ENCODE measurements at places on chromosomes 7 and 10. TPM values are rescaled to one million over a fixed set of nuclear protein-coding genes. Genes with fewer than 3 reads are reported as not detected.
A peak's percentile ranks its signal among the peaks of the same experiment; 100 is the strongest.

DNA sequence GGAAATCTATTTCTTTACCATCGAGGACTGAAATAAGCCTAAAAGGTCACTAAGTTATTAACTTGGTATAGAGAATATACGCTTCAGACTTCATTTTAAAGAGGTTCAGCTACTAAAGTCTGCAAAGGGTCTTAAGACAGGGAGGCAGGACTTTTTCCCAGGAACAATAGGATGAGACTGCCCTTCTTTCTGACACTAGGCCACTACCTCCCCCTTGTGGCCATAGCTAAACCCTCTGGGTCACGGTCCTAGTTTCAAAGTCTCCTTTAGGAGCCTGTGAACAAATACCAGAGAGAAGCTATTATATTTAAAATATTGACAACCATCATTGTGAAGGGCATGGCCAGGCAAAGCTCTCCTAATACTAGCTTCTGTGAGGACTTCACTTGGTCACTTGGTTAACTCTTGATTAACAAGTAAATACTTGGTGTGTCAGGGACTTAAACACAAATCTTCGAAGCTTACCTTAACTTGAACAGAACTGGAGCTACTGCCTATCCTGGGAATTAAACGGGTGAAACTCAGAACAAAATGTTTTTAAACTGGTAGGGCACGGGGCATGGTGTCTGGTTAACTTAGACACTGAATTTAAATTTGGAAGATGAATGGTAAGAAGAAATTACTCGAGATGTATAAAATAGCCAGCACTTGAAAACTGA is 75.6 kb downstream of the CCDC6 start:
- DNase-seq, result peak; percentile 32

MOGAT3 gene
- not detected for total RNA-seq

GRCh38 chr10:20485554-20485953 is 411.6 kb downstream of the NEBL start:
- DNase-seq, result no peak

DNA sequence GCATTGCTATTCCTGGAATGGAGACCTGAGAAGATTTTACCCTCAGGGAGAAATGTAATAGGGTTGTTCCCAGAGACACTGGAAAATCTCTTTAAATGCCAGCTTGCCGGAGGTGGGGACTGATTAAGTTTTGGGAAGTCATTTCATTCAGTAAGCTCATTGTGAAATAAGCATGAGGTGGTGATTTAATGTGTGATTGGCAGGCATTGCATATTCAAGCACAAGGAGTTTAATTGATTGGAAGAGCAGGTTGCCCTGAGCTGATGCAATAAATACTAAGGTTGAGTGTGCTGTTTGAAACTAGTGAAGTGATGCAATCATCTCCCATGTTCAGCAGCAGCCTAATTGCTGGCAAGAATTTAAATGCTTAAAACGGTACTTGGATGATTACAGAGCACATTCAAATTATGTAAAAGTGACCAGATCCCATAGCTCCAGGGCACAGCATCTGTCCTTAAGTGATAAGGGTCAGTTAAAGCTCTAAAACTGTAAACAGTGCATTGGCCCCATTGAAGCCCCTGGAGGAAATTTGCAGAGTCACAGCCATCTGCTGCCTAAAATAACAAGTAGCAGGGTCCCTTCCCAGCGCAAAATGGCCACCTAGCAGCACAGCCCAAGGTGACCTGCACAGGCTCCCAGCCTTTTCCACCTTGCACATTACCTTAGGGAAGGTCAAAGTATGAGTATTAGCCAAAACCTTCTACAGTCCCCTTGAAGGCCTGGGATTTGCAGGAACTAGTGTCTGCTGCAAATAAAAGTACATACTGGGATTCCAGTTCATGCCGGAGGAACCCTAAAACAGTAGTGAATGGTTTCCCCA is 92.1 kb downstream of the CCDC71L start:
- DNase-seq, result no peak

PDK4 gene
- not detected for total RNA-seq

DNA sequence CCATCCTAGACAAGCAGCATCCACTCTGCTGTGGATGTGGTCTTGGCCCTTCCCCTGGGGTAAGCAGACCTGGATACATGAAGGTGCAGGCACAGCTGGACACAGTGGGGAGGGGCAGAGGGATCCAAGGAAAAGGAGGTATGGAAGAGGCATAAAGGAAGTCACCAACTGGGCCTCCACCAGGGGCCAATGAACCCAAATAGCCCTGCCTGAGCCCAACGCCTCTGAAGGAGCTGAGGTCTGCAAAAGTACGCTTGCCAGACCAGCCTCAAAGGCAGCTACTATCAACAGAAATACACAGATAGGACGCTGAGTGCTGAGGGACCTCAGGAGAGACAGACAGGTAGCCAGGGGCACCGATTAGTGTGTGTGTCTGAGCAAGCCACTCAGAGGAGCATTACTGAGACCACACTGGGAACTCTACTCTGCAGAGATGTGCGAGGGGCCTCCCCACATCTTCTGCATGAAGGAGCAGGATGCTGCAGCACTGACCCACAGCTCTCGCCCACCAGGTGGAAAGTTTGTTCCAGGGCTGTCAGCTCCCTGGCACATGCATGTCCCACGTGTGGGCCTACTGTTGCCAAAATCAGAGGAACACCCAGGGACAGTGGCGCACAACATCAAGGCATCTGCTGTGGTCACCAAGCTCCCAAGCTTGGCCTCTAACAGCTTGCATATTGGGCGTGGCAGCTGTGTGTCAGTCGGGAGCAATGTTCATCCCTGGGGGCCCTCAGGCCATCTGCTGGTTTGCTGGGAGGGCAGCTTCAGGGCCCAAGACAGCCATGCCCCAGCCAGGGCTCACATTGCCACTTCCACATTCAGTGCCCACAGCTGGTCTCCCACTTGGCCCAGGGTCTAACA is 40.0 kb downstream of the MKI67 start:
- DNase-seq, result no peak

DNA sequence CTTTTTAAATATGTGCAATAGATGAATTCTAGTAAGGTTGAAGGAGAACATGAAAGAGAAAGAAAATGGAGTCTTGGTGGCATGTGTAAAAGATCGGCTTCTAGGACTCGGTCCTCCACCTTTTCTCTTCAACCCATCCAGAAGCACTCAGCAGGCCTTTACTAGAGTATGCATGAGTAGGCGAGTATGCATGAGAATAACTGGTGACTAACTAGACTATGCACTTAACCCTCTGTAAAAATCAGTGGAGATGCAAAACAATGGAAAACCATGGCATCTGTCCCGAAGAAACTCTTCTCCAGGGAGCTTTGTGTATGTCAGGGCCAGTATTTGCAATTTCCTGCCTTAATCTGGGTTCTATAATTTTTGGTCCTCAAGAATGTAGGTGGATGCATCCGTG is 40.0 kb upstream of the GRB10 start:
- DNase-seq, result no peak

DNA sequence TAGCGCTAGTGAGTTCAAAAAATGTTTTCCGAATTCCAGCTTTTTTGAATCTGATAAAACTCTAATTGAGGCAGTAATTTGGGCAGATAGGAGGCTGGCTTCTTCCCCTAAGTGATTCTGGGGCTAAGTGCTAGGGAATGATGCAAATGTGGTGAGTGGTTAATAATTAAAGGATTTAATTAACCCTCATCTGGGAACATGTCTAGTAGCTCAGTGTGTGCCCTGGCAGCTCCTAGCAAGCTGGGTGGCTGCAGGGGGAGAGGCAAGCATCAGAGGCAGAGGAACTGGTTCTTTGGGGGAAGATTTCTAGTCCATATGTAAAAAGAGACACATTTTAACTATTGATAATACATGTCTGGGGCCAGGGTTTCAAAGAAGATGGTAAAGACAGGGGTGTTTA is 354.5 kb downstream of the WDR11 start:
- no peak for DNase-seq

DNA sequence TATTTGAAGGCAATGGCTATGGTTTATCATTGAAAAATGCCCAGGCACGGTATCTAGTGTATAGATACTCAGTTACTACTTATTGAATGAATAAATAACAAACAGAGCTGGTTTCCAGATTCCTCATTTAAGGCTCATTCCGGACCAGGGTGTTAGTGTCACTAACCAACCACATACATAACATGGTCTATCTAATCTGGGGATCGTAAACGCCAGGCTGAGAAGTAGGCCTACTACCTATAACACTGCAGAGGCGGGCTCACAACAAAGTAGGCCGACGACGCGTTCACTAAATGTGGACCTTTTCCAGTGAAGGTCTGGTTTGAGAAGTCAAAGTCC is 423 bp downstream of the LSM5 start:
- DNase-seq, result no peak

HMX3 gene
- total RNA-seq, result 0.24 TPM

DNA sequence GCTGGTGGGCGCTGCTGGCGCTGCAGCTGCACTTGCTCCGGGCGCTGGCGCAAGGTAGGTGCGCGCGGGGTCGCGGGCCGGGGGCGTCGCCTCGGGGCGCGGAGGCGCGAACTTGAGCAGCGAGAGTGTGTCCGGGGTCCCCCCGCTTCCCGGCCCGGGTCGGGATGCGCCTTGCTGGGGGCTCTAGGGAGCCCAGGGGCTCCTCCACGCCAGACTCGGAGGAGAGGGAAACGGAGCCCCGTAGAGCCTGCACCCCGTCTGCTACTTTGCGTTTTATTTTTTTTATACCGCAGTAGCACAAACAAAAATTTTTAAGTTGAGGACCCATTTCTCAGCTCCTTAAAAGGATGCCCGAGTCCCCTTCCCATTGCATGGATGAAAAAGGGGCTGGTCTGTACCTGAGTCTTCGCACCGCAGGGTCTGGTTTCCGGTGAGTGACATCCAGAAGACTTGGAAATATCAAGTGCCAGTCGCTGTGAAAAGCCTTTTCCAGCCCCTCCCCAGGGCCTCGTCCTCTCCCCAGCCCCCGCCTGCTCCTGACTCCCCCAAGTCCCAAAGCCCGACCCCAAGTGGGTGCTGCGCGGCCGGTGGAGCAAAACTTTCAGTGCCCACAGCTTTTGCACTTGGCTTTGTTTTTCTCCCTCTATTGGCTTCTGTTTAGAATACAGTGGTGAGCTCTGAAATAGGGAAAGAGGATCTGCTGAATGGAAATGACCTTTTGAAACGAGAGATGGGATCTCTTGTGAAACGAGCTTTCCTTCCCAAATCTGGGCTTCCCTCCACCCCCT is 973 bp downstream of the SDK1 start:
- DNase-seq, result peak; percentile 18

DNA sequence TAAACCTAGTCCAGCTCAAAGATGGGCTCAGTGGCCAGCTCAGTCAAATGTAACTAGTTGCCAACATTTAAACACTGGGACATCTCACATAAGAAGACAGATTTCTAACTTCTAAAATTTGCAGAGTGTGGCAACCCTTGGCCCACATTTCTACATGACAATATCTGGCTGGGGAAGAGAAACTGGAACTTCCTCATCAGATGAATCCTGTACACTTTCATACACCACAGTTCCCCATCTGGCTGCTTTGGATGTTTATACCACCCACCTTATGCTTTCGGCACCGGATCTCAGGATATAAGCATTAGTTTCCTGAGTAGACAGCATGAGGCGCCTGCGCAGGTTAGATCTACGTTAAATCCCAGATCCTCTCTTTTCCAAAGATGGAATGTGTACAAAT is 199.3 kb downstream of the PRKG1 start:
- DNase-seq, result no peak

DNA sequence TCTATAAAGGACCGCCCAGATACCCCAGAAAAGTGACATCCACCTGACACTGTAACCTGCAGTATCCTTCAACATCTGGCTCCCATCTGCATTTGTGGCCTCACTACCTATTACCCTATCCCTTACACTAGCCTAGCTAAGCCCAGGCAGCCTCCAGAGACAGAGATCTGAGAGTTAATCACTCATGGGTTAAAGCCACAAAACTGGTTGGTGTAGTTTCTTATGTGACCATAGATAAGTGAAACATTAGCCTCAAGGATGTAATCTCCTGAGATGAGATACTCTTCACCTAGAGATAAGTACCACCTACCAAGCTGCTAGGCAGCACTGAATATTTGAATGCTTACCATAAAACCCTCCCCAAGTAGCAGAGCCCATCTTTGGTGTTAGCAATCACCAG is 35.4 kb downstream of the CTTNBP2 start:
- no peak for DNase-seq

RBAK gene
- 9.0 TPM for total RNA-seq

DNA sequence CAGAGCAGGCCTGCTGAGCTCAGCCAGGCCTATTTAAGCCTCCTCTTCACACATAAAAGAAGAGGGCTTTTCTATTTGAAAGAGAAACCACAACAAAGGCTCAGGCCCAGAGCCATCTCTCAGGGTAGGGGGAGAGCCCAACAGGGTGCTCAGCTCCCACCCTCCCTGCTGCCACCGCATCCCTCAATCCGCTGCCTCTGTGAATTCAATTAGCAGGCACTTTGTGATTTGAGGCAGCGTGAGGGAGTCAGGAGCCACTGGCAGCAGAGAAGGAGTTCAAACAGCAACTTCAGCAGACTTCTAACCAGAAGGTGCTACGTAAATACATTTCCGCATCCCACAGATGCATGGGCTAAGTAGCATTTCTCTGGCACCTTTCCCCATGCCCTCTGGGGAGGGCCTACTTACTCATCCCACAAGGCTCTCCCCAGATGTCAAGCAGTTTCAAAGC is 45.2 kb downstream of the LRRC20 start:
- DNase-seq, result no peak

GRCh38 chr10:30980951-30981616 is 50.6 kb downstream of the ZNF438 start:
- no peak for DNase-seq
